ENCODE measurements at places on chromosomes 5 and 9.

DNA sequence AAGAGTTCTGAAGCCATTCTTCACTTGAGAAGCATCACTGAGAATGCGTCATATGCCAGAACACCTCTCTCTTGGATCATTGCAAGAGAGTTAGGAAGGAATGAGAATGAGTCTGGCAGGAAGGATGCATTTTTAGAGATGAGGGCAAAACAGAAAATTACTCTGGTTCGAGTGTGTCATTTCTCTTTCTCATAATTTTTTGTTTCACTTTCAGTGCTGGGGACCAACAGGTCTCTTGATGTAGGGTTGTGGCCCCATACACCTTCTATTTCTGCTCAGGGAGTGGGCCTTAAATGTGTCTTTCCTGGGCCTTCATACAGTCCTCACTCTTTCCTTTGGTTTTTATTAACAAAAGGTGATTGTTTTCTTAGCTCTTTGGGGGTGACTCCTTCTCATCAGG is 302.4 kb downstream of the NR3C1 start:
- no peak for DNase-seq

GRCh38 chr9:93568169-93568568 is 8.2 kb upstream of the PHF2 start:
- DNase-seq: no peak

- DNase-seq: no peak
Observed at GRCh38 chr9:100394032-100394695, 32.8 kb upstream of the MSANTD3 start.

GRCh38 chr5:67878933-67879332 is 336.6 kb upstream of the PIK3R1 start:
- no peak for DNase-seq

DNA sequence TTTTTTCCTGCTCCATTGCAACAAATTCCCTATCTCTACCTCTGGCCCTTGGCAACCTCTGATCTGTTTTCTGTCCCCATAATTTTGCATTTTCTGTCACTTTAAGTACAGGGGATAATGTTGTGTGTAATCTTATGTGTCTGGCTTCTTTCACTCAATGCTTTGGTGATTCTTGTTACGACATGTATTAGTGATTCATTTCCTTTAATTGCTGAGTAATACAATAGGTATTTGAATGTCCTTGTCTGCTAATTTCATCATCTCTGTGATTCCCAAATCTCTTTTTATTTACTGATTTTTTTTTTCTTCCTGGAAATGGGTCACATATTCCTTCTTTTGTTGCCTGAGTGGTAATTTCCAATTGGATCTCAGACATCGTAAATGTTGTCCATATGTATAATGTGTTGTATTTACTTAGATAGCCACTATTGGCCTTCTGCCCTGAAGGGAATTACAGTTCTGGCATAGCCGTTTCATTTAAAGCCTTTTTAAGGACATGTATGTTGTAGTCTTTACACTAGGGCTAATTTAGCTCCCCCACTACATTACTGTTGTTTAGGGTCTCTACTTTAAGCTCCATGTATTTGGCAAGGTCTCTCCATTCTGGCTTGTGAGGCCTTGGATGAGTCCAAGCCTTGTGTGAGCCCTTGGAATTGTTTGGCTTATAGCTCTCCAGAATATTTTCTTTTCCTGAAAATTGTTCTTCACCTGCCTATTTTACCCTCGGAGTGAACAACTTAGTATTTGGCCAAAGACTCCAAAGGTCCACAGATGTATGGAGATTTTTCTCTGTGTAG is 683.8 kb downstream of the LRRC70 start:
- no peak for DNase-seq

GRCh38 chr5:149683964-149684363 is 46.1 kb upstream of the PPARGC1B start:
- DNase-seq: no peak

GRCh38 chr9:130940027-130940549 is 1.0 kb upstream of the FIBCD1 start:
- no peak for DNase-seq

DNA sequence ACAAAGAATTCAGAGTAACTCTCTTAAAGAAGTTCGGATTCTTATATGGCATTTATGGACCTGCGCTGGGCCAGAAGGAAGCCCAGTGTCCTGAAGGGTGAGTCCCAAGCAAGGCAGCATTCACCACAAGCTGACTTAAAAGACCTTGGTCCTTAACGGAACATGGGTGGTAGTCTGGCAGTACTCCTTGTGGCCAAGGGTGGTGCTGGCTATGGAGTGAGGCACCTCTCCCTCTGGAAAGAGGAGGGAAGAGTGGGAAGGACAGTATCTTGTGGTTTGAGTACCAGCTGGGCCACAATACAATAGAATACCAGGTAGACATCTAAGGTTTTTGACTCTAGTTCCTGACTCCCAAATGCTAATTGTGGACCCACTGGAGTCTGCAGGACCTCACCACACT is 425.7 kb upstream of the CYLC2 start:
- no peak for DNase-seq

DNA sequence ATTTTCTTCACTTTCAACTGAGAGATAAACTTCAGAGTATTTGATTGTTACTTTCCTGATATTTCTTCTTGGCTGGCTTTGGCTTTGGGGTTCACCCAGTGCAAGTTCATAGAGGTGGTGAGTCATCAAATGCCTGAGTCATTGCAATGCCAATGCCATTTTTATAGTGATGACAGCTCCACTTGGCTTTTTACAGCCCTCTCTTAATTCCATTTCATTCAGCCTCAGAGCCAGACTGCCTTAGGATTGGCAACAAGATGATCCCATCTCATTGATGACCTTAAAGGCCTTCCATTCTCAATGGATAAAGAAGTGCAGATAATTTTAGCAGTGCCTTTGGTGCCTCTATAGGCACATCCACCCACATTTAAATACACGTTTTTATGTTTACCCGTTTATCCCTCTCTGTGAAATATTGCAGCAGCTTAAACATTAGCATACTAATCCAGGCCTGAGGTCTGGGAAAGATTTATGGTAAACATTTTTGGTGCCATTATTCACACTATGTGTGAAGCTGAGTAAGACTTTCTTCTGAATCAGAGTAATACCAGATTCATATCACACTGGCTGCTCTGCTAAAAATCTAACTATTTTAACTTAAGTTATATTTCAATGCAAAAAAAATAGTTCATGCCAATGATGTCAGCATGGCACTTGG is 88.9 kb upstream of the TYRP1 start:
- DNase-seq: no peak

GRCh38 chr9:116626762-116627161 is 60.3 kb upstream of the TRIM32 start:
- no peak for DNase-seq

GRCh38 chr5:81794226-81794625 is 43.3 kb upstream of the SSBP2 start:
- DNase-seq: no peak

- no peak for DNase-seq
Observed at GRCh38 chr9:6924988-6925563, 167.3 kb downstream of the KDM4C start.

DNA sequence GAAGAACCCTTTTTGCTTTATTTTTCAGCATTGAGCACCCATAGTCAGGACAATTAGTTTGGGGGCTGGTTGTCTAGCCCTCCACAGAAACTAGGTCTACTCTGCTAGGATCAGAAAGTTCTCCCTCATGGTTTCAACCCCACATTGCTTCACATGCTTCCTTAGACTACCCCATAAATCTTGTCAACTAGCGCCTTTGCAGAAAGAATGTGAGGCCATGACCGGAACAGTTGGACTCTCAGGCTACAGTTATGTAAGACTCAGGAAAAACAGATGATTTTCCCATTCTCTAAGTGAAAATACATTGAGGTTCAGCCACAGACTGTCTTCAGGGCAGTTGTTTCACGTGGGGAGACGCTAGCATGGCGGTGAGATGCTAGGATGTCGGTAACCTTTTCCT is 255.6 kb downstream of the NR3C1 start:
- no peak for DNase-seq

GRCh38 chr5:17727098-17727497 is 92.8 kb downstream of the TAF11L14 start:
- DNase-seq: no peak

- DNase-seq: no peak
Observed at GRCh38 chr9:90251316-90251715, 391.3 kb downstream of the DIRAS2 start.

GRCh38 chr5:96720408-96720807 is 58.2 kb downstream of the CAST start:
- no peak for DNase-seq

GRCh38 chr5:56037531-56038010 is 42.8 kb upstream of the IL6ST start:
- no peak for DNase-seq

GRCh38 chr5:167678481-167678880 is 613.0 kb upstream of the WWC1 start:
- no peak for DNase-seq

DNA sequence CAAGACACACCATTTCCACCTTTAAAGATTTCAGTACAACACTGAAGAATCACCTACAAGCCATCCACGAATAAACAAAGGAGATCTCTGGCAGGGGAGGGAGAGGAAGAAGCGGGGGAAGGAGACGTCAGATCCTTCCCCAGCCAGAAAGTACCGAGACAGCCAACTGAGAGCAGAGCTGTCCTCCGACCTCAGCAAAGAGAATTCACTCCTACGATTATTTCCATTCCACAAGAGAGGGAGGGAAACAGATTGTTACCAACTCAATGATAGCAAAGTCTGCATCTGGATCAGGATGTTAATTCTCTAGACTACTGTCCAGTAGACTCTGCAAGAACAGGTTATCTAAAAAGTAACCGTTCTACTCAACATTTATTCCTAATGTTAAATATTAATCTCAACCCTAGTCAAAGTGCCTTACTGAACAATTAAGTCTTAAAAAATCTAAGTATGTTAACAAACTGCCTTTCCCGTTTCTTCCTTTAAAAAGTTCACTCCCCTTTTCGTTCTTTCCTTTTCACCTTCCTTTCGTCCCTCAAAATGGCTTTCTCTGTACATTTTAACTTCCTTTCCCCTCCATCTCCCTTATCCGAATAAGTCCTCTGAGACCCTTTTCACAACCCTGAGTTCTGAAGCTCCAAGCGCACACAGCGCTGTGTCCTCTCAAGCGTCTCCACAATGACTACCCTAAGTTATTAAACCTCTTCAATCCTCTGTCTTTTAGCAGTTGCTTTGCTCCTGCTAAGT is 1.4 kb downstream of the CHD1 start:
- DNase-seq: peak; percentile 24

DNA sequence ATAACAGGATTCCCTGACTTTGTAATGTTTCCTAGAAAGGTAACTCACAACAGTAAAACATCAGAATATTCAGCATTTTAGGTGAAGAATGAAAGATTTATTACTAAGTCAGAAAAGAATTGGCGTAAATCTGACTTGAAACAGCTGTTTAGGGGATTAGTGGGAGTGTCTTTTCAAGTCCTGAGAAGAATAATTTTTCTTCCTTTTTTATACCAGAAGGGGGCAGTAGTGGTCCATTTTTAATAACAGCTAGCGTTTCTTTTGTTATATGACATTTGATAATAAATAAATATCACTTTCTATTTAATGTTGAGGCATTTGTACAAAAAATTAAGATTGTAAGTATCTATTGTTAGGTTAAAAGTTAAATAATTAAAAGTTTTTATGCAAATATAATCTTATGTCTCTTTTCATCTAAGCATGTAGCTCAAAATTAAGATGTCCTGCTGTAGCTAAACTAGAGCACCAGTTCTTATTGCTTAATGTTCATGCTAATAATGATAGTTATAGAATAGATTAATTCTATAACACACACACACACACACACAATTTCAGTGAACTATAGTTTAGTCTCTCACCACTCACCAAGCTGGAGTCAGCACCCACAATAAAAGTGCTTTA is 258.7 kb upstream of the ARRDC3 start:
- no peak for DNase-seq

- no peak for DNase-seq
Observed at GRCh38 chr5:100299261-100299660, 235.9 kb upstream of the FAM174A start.

- no peak for DNase-seq
Observed at GRCh38 chr5:172188893-172189692, 1.1 kb upstream of the STK10 start.

DNA sequence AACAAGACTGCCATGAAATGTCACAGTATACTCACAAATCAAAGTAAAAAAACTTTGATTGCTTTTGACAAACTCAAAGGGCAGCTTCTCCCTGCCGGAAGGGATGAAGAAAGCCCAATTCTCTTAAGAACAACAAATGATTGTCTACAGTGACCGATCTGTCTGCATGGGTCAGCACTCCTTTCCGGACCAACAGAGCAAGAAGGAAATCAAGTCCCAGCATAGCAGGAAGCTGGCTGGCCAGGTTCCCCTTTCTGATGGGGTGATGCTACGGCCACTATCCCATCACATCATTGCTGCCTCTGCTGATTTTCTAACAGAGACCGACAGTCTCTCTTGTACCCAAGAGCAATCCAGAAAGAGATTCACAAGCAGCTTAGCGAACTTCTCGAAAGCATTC is 692 bp downstream of the C1QTNF3 start:
- no peak for DNase-seq

GRCh38 chr9:112258106-112258505 is 75.3 kb downstream of the PTBP3 start:
- no peak for DNase-seq

DNA sequence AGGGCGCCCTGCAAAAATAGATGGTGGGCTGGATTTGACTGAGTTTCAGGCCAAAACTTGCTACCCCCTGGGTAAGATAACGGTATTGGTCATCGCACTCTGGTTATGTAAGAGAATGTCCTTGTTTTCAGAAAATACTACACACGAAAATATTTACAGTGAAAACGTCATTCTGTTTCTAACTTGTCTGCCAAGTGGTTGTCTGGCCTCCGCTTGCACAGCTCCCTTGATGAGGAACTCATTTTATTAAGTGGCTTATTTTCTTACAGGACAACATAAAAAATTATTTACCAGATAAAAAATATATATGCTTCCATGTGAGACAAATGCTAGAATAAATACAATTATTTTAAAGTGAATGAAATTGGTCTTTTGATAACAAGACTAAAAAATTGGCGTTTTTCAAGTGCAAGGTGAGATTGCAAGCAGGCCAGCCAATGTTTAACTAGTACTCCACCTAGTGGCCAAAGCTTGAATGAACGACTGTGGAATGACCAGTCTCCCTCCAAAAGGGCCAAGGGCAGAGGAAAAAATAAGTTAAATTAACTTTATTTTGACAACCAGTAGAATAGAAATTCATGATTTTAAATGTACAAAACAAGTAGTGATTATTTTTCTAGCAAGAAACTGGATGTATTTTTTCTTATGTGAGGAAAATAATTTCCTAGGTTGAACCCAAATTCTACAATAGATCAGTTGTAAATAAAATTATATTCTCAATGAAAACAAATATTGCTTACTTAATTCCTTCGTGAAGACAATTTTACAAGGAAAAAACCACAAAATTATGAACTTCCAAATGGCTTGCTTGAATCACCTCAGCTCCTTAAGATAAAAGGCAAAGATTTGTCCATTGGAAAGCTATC is 93.2 kb downstream of the ZFAND5 start:
- peak; percentile 49 for DNase-seq
